ENCODE measurements at places on chromosomes 3 and 15.
A peak's percentile ranks its signal among the peaks of the same experiment; 100 is the strongest.

GRCh38 chr3:123286308-123287023 lies 84.7 kb downstream of the SEC22A start:
- DNase-seq = peak; percentile 4

- no peak for DNase-seq
Observed at GRCh38 chr3:10279384-10280176, 13.2 kb downstream of the GHRL start.

GRCh38 chr3:146268535-146269219 lies 17.8 kb upstream of the PLSCR4 start:
- no peak for DNase-seq

DNA sequence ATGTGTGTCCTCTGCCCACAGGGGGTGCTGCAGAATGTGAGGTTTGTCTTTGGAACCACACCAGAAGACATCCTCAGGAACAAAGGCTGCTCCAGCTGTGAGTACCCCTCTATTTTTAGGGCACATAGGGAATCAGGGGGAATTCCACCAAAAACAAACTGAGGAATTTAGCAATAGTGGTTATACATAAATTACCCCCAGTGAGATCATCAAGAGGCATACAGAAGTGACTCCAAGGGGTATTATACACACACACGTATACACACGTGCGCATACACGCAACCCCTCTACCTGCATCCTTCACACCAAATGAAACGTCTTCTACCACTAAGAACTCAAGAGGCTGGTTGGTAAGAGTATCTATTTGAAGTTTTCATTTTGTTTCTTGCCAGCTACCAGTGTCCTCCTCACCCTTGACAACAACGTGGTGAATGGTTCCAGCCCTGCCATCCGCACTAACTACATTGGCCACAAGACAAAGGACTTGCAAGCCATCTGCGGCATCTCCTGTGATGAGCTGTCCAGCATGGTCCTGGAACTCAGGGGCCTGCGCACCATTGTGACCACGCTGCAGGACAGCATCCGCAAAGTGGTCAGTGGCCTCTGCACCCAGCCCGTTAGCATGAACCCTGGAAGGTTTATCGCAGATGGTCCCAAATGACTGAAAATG lies 2.9 kb downstream of the THBS1 start:
- DNase-seq = no peak

DNA sequence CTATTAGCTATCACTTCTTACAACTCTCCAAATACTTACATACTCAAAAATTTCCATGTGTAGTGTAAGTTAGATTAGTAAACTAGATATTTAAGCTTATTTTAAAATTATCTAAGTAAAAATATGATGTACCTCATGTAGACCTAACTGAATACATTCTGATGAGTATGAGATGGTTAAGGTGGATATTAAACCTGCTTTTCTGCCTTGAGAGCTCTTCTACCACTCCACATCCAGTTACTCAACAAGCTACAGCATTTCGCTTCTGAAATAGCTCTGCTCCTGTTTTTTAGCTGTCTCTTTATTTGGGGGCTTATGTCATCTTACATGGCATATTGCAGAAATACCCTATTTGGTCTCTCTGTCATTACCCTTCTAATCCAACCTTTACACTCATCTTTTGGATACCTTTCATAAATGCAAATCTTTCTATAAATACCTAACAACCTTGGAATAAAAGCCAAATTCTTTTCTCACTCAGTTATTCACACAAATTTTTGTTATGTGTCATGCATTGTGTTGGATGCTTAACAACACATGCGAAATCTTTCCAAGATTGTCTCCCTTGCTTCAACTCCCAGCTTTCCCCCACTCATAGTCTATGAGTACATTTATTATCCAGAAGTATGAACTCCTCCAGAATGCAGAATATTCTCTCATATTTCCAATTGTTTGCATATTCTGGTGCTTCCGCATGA lies 92.0 kb downstream of the ALCAM start:
- DNase-seq = no peak

GRCh38 chr3:186406669-186407635 lies 44.9 kb upstream of the DGKG start:
- DNase-seq = no peak

DNA sequence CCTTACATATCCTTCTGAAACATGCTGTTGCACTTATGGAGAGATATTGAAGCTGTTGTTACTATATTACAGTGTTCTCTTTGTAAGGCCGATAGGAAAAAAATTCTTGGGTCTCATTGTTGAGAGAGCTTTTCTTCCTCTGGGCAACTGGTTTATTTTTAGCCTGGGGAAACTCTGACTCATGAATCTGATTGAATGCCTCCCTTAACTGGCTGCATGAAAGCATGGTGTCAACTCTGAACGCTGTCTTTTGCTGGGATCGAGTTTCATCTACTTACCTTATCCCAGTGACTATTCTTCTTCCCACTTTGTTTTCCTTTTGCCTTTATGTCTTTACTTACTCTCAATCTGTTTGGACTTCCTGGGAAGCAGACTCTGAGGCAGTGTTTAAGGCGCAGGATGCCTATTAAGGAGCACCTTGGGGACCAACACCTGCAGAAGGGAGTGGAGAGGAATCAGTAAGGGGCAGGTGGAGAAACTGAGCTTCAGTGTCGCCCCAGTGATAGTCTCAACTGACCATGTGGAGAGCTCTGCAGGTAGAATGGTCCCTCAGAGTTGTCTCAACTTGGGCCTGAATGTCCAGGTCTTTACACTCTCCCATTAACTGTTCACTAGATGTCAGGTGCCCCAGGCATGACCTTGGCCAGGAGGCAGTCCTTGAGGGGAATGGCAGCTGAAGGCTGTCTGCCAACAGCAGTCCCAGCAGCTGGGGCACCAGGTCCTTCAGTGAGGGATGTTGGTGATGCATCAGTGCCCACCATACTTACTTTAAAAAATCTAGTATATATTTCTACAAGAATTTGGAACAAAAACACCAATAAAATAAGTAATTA lies 88.9 kb upstream of the CCNL1 start:
- DNase-seq = no peak

DNA sequence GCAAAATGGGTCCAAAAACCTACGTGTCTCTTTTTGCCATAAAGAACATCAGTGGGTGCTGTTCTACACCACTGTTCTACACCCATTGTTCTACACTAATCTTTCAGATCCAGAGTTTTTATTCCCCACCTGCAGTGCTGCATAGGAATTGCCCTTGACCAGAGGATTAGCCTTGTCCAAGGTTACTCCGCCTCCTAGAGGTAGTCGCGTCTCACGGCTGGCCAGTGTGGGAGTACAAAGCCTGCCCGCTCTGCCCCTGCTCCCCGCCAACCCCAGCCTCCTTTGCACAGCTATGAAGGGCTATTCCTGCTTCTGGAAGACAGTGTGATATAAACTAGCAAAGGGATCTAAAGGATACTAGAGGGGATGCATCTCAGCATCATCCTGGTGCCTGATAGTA lies 222.1 kb upstream of the LMCD1 start:
- DNase-seq = no peak

DNA sequence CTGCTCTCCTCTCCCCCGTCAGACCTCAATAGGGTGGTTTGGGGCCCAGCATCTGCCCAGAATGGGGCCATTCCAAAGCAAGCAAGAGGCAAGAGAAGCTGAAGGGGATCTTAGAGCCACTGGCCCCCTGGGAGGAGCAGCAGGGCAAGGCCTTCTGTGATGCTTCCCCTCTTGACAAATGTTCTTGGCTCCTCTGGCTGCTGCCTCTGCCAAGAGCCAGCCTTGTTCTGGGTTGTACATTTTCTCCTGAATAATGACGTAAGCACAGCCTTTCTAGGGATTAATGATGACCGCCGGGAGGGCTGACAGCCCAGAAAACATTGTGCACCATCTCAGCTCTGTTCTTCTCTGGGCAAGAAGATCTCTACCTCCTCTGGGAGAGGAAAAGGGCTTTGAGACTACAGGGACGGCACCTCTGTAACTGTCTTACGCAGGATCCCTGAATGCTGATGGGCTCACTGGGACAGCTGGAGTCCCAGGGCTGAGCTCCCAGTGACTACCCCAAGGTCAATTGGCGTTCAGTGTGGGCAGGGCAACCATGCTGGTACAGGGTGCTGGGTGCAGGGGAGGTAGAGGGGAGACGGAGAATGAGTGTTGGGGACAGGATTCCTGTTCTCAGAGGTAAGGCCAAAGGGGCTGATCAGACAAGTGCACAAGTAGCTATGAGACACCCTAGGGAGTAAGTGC lies 253.3 kb downstream of the FAM43A start:
- no peak for DNase-seq

GRCh38 chr15:68249058-68249713 lies 19.7 kb upstream of the CLN6 start:
- no peak for DNase-seq

GRCh38 chr3:106299300-106300098 lies 430.7 kb upstream of the CBLB start:
- no peak for DNase-seq

- DNase-seq = no peak
Observed at GRCh38 chr3:195178124-195178910, 92.6 kb downstream of the XXYLT1 start.

DNA sequence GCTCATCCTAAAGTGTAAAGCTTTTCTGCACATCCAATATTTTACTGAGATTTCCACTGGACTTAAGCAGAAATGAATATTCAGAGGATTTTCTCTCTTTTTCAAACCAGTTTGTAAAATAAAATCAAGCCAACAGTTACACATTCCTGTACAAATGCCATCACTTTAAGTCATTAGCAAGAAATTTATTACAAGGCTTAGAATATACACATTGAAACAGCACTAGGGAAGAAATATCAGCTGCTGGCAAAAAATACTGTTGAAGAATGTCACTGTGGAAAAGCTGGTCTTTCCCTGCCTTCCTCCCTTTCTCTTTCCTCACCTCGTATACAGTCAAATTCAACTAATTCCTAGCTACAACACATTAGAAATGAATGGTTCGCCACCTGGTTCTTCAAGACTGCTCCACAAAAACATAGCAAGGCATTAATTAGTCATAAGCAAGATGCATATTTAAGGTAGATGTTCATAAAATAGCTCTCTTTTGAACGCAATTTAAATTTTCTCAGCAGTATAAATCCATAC lies 21.3 kb downstream of the PLOD2 start:
- DNase-seq = no peak

DNA sequence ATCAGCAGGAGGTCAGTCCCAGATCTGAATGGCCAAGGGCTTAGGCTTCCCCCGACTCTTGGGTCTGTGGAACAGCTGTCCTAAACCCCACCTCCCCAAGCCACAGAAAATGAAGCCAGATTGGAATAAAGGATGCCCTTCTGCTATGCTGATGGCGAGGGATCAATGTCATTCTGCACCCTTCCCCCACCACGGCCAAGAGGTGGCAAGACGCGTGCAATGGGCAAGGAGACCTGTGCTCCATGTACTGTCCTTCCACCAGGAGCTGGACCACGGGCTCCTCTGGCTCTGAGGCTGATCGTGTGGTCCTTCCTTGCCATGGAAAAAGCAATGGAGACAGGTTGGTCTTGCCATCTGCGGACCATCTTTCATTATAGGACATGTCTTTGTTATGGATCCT lies 32.6 kb upstream of the TBC1D21 start:
- no peak for DNase-seq

- DNase-seq = no peak
Observed at GRCh38 chr3:179942553-179943075, 94.1 kb downstream of the PEX5L start.

DNA sequence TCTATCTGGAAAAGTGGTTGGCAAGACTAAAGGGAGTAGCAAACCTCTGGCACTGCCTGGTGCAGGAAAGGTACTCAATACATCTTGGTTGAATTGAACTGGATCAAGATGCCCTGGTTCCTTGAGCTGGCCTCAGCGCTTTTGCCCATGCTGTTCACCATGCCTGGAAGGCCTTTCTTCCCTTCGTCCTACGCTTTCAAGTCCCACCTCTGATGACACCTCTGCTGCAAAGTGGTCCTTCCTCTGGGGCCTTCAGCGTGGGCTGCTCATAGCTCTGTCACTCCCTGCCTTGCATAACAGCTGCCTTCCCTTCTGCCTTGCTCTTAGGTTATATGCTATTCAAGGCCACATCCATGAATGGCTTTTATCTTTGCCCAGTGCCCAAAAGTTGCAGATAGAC lies 23.0 kb downstream of the ITGA11 start:
- no peak for DNase-seq

DNA sequence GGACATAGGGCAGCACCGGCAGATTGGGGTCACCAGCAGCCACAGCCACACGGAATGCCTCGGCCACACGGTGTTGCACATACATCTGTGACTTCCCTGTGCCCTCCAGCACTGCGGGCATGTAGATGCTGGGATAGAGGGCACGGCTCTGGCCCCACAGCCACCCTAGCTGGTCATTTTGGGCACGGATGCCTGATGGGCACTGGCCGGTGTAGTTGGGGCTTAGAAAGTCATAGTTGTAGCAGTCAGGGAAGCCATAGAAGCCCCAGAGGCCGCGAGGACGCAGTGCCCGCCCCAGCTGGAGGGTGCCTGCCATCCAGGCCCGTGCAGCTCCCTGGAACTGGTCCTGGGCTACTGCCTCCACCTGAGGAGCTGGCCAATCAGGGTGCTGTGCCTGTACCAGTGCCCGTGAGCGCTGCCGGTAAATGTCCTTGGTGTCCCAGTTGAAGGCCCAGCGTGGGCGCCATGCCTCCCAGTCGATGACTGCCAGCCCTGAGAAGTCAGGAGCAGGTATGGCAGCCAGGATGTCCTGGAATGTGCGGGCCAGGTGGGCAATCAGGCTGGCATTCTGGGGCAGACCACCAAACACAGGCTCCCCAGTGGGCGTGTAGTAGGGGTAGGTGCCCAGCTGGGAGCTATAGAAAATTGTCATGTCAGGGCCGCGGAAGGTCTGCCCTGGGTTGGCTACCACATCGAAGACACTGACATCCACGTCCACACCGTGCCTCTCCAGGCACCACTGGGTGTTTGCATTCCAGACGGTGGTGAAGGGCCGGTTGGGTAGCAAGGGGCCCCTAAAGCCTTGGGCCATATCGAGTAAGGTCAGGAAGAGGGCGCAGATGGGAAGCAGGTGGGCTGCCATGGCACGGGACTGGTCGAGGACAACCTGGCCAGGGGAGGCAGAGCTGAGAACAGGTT lies 1.0 kb downstream of the HYAL1 start:
- no peak for DNase-seq

DNA sequence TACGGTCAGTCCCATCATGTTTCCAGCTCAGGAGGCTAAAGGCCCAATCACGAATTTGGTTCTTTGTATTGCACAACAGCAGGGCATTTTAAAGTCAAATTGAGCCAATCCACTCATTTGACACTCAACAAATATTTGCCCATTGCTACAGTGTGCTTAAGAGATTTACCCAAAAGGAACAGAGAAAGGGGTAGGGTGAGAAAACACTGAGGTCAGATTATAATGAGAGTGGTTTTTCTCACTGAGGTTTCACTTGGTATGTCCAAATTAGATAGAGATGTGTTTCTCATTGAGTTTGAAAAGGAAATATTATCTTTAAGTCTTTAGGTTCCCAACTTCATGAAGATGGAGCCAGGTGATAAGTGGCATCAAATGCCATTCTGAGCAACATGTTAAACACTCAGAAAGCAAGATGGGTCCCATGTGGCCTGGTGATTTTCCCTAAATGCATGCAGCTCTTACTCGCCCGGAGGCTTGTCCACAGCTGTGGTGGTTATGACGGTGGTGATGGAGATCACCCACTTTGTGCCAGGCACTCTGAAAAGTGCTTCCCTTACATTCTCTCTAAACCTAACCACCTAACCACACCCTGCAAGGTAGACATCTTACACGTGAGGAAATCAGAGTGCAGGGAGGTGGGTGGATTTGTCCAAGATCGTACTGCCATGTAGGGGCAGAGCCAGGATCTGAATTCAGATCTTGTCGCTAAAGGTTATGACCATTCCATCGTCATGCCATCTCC lies 31.2 kb upstream of the USP3 start:
- no peak for DNase-seq

All from activated CD8-positive, alpha-beta memory T cell treated with anti-CD3 and anti-CD28 coated beads for 48 hours (primary cell).